NCI-H1092 treated with DMSO at 0.1 percent for 48 hours (cell line): ENCODE measurements at places on chromosomes 11 and 22.

DNA sequence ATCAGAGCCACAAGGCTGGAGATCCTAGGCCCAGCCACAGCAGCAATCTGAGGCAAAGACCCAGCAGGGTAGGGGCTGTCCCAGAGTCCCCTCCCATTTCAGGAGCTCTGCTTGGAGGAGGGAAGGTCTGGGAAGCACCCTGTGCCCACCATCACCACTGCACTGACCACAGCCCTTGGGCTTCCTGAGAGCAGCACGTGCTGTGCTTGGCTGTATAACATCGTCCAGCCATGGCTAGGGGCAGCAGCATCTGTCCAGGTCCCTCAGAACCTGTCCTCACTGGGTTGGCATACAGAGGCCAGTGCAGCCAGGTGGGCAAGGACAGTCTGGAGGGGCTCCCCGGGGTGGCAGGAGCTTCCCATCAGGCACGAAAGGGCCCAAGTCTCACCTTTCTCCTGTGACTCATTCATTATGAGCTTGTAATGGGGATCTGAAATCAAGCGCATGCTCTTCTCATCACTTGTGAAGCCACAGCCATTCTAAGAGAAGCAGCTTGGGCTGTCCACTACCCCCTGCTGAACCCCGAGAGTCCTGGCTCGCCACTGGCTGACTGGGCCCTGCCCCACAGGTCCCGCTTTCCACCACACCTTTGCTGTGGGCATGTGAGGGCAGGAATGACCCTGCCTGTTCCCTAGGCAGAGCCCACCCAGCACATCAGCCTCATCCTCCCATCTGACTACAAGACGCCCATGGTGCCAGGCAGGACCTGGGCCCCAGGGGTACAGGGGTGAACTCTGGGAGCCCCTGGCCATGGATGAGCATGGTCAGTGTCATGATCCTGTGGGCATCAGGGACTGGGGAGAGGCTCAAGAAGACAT, 83.3 kb downstream of the MED15 start:
- no peak for DNase-seq

GRCh38 chr11:8608652-8609051, 14.6 kb upstream of the STK33 start:
- DNase-seq = no peak

GRCh38 chr11:127679816-127680545, 679.4 kb upstream of the KIRREL3 start:
- no peak for DNase-seq

DNA sequence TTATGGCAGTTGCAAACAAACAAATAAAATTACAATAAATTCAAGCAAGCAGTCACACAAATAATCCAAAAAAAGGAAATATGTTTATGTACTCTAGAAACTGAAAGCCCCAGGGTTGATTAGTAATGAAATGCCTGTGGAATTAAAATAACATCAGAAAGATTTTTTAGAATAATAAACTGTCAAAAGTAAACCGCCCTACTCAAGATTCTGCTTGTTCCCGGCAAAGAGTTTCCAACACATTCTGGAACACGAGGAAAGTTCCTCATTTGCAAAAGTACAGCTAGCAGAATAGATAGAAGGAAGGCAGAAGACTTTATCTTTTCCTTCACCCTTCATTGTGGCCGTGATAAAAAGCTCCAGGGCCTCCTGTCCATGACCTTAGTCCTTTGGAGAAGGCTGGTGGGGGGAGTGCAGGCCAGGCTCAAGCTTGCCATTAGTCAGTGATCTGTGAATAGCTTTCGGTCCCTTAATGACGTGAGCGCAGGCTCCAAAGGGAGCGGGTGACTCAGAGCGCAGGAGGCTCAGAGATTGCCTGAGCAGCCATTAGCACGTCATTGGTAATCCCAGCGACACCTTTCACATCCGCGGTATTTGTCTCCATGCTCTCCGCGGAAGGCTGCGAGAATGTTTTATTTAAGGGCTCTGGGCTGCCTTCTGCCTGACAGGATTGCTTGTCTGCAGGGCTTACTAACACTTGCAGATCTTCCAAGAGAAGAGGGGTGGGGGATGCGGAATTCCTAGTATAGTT, 458.3 kb downstream of the METTL15 start:
- no peak for DNase-seq

- no peak for DNase-seq
Measured at GRCh38 chr11:66862559-66863037, 5.7 kb downstream of the LRFN4 start.

GRCh38 chr11:704781-705645, 1.0 kb upstream of the EPS8L2 start:
- DNase-seq = no peak

- peak; percentile 23 for DNase-seq
Measured at GRCh38 chr22:40855071-40855978, 1.1 kb downstream of the ST13 start.

DNA sequence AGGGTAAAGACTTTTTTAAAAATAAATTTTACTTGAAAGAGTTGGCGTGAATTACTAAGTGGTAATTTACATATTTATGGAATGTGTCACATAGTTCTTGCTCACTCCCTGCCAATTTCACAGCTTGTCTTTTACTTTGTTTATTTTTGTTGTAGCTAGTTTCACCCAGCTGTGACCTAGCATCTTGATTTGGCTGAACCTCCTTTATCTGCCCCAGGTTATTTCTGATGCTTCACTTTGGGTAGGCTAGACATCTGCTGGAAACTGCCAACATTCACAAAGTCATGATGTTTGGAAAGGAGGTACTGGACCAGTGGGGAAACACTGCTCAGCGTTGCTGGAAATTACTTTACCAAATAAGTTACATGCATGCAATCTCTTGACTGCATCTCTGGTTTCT, 1676.0 kb upstream of the RAG2 start:
- DNase-seq = no peak

DNA sequence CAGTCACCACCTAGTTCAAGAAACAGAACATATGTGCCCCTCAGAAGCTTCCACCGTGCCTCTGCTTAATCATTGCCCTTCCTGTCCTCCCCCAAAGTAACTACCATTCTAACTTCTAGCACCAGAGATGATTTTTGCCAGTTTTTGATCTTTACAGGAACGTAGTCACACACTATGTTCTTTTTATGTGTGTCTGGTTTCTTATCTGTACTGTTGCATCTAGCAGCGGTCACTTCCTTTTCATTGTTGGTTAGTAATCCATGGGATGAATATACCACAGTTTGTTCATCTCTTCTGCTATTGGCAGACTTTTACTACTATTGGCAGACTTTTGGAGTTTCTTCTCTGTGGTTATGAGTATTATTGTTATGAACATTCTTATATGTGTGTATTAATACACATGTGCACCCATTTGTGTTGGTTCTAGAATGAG, 34.6 kb downstream of the SPECC1L start:
- no peak for DNase-seq

- DNase-seq = no peak
Measured at GRCh38 chr11:70668204-70669202, 270.2 kb downstream of the CTTN start.

DNA sequence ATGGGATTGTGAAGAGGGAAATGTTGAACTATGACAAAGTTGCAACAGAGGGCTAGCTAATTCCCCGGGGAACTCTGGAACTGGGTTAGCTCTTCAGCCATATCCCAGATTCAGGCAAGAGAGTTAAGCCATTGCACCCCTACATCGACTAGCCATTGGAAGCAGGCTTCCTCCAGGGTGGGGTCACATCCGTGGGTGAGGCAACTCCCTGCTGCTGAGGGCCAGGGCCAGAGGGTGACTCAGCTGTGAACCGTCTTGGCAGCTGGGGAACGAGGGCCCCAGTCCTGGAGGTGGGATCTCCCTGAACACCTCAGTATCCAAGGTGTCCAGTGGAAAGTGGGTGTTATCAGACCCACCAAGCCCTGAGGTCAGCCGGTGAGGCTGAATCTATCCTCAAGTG, 41.1 kb downstream of the RPS6KA4 start:
- DNase-seq = no peak

DNA sequence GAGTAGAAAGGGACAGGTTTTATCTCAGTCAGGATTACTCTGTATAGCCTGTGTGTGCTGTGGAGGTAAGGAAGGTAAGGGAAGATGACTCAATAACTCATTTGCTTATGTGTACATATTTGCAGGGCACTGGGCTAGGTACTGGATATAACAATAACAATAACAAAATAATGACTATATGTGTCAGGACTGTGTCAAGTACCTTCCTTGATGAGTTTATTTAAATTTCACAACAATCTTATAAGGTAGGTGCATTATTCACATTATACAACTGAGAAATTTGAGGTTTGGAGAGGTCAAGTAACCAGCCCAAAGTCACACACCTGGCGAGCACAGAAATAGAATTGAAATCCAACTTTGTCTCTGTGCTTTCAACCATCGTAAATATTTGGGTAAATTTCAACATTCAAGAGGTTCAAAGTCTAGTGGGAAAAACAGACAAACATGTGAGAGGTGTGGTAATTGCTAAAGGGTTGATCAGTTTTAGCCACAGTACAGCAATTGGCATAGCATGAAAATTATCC, 131.8 kb downstream of the APIP start:
- no peak for DNase-seq

DNA sequence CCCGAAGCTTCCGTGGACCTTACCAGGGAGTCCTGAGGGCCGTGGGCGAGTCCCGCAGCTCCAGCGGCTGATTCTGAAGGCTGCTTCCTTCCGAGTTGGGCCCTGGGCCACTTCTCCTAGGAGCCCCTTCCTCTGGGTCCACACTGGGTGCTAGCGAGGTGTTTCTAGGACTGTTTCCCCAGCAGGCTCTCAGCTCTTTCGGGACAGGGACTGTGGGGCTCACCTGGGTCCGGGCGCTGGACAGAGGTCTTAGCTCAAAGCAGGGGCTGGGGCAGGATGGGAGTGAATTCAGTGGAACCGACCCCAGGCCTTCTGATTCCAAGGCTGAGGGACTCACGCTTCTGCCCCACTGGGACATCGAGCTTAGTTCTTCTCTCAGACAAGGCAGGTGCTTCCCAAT, 29.3 kb upstream of the CSNK1E start:
- no peak for DNase-seq

- DNase-seq = no peak
Measured at GRCh38 chr11:118167906-118168305, 8.5 kb downstream of the SCN2B start.

DNA sequence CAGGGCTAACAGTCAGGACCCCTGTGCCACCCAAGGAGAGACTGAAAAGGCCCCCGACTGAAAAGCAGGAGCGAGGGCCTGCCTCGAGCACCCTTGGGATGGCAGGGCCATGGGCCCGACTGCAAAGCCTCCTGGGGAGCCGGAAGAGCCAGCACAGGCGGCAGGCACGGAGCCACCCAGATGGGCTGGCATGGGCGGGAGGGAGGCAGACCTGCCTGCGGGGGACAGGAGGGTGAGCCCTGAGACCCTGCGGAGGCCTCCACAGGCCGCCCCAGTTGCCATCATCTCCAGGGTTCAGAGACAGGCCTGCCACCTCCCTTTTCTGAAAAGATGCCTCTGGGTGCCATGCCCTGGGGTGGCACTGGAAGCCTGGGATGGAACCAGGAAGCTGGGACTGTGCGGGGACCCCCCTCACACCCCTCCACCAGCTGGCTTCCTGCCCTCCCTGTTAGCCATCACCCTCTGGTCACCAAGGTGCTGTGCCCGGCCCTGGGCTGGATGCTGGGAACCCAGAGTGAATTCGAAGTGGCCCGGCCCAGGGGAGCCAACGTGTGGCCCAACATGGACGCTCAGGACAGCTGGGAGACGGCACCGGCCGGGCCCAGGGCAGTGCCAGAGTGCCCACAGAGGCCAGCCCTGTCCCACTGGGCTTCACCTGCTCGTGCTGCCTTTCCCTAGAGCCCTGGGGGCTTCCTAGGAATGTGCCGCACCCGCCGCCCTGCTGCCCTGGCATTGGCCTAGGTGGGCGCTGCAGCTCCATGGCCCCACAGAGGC, 13.8 kb downstream of the TSPAN32 start:
- DNase-seq = no peak

DNA sequence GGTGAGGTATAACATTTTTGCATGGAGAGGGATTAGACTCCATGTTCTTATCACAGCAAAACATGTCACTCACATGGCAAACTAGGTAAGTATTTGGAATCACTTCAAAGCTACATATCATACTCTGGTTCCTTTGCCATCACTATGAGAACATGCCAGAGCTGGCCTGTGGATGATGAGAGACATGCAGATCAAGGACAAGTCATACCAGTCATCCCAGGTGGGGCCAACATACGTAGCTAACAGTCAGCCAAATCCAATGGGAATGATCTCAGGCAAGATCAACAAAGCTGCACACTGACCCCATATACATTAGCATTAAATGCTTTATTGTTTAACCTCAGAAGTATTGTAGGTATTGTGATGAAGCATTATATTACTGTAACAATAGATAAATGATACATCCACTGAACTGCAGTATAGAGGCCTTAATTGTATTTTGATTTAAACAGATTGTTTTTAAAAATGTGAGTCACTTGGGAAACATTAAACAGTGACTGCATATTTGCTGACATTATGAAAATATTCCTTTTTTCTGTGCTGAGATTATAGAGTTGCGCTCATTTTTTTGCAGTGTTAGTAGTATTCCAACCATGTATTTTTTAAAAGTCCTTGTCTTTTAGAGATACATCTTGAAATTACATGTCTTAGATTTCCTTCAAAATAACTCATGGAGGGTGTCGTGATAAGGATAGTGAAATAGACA, 37.3 kb upstream of the ARL14EP start:
- no peak for DNase-seq

DNA sequence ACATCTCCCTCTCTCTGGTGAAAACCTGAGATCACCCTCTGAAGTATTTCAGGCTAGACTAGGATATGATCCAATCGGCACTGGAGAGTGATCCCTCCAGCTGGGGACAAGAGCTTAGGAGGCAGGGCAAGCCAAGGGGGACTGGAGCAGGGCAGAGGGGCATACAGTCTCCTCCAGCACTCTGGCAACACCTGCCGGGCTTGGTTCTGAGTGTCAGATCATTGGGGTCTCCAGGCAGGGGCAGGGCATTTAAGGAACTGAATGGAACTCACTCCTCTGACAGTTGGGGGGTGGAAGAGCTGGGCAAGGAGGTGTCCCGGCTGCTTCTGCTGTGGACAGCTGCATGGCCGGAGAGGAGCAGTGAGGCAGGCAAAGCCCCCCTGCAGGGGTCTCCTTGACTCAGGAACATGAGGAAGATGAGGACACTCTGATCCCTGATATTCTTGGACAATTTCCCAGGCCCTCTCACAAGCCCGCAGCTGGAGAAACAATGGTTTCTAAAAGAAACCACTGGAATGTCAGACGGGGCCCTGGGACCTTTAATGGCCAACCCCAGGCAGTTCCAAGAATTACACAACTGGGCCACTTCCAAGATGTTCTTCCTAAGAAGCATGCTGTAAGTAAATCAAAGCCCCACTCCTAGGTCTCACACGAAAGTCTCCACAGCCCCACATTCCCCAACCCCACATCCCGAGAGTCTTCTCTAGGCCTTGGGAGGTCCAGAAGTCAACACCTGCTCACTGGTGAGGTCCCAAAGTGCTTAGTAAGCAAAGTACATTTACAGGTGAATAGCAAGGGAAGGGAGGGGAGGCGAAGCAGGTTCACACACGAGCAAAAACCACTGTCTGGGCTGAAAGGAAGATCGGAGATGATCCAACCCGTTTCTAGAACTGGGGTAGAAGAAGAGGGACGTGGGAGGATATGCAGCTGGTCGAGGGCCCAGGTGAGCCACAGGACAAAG, 1.2 kb upstream of the CCDC86 start:
- no peak for DNase-seq
